ENCODE measurements at places on chromosomes 5 and 9.

- DNase-seq = no peak
These were observed 24.4 kb upstream of the ZNF366 start for GRCh38 chr5:72531496-72532190.

GRCh38 chr5:143534761-143535154 is 131.3 kb upstream of the NR3C1 start:
- no peak for DNase-seq

- DNase-seq = no peak
These were observed 617.1 kb upstream of the ADAMTS16 start for GRCh38 chr5:4523038-4523437.

DNA sequence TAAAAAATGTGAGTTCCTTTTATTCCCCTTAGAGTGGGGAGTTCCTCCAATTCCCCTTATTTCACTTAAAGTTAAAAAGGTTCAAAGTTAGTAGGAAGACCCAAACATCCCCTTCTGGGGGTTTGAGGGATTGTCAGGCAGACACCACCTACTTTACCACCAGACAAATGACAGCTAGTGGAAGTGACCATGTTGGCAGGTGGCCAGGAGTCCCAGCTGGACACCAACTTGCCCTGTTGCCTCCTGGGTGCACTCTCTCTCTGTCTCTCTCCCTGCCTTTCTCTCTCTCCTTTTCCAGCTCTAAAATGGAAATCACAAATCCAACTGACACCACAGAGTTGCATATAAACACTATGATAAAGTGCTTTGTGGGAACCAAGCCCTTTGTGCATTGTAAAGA is 307.7 kb upstream of the TLE4 start:
- DNase-seq = no peak

DNA sequence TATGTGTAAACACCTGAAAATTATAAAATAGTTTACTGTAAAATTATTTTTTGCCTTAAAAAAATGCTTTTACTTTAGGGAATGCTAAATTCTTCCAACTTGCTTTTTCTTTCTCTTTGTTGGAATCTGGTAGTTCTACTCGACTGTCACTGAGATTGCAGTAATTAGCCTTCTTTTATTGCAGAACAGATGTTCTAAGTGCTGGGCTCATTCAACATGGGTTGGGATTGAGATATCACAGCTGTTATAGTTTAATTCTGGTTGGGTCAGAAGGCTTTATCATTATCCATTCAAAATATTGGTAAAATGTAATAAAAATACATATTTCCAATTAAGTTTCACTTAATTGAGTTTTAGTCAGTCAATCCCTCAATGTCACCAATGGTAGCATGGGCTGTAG is 686.7 kb downstream of the CDH18 start:
- no peak for DNase-seq

- DNase-seq = no peak
These were observed 972.8 kb downstream of the DTWD2 start for GRCh38 chr5:118015511-118015910.

- DNase-seq = no peak
These were observed 251.4 kb upstream of the IL12B start for GRCh38 chr5:159581502-159582249.

- DNase-seq = no peak
These were observed 2.3 kb downstream of the P4HA2 start for GRCh38 chr5:132225165-132226032.

DNA sequence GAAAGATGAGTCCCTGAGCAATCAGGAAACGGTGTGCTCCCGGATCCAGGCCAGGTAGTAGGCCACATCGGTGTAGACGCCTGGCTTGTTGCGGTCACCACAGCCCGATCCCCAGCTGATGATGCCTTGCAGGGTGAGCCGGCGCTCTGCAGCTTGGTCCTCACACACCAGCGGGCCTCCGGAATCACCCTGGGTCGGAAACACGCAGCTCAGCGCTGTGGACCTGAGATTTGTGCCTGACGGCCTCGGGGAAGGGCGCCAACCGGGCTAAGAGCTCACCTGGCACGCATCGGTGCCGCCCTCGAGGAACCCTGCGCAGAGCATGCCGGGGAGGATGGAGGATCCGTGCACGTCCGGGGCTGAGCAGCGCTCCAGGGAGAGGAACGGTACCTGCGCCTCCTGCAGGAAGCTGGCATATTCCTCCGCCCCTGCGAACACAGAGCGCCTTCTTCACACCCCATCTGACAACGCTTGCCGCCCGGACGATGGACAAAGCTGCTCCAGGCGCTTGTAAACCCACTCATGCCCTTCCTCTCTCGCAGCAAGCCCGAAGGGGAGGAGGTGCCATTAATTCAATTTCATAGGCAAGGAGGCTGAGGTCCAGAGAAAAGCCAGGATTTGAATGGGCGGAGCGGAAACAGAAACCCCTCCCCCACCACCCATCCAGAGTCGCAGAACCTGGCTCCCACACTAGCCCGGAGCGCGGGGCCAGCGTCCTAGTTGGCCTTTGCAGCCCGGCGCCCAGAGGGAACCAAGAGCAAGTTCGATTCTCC is 2.0 kb upstream of the PFN3 start:
- DNase-seq = peak; percentile 82

DNA sequence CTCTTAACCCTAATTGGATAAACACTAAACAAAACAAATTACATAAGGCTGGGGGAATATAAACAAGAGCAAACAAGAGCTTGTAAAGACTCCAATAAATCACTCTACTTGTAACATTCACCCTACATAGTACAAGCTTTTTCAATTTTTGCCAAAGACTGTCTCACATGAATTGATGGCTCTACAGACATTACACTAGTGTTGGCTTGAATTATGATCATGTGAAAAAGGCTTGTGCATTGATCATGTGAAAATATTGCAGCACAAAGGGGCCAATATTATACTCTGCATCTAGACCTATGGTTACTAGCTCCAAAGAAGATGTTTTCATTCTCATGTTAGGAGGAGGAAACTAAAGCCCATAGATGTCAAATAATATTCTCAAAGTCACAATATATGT is 212.6 kb downstream of the MCTP1 start:
- DNase-seq = no peak

- DNase-seq = no peak
These were observed 40.3 kb downstream of the UBTD2 start for GRCh38 chr5:172243302-172243701.

GRCh38 chr9:69248005-69248404 is 73.9 kb downstream of the TJP2 start:
- DNase-seq = no peak

DNA sequence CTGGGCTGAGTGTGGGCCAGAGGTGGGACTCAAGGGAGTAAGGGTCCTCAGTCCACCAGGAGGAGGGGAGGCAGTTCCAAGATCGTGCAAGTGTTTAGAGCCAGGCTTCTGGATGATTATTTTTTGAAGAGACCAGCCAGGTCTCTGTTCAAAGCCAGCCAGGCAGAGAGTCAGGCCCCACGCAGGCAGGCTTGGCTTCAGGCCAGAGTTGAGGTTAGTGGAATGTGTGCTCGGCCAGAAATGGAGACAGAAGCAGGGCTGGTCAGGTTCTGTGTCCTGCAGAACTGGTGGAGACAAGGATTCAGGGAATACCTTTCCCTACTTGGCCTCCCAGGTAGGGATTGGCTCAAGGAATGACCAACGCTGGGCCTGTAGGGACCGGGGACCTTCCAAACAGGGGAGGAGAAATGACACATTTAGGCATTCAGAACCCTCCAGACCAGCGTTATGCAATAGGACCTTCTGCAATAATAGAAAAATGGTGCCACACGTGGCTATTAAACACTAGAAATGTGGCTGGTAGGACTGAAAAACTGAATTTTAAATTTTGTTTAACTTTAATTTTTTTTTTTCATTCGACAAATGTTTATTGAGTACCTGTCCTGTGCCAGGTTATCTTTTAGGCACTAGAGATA is 106.2 kb downstream of the CMYA5 start:
- DNase-seq = no peak

GRCh38 chr5:65288657-65289056 is 193.1 kb downstream of the ADAMTS6 start:
- DNase-seq = no peak

GRCh38 chr5:167451076-167451475 is 840.4 kb upstream of the WWC1 start:
- DNase-seq = no peak

GRCh38 chr5:35360671-35361070 is 130.4 kb upstream of the PRLR start:
- no peak for DNase-seq

DNA sequence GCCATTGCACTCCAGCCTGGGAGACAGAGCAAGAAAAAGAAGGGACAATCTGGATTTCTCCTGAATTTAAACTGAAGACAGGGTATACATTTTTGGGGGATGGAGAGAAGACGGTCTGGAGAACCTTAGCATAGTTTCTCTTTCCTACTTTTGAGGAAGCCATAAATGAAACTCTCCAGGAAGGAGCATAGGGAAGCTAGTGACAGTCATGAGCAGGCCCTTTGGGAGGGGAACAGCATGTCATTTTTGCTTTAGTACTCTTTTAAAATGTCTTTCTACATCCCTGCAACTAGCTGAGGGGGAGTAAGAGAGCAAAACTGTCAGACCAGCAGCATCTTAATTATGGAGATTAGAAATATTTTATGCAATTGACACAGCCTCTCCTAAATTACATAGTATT is 8.2 kb upstream of the SLC44A1 start:
- DNase-seq = no peak

- no peak for DNase-seq
These were observed 561.3 kb upstream of the WWC1 start for GRCh38 chr5:167730121-167730520.

DNA sequence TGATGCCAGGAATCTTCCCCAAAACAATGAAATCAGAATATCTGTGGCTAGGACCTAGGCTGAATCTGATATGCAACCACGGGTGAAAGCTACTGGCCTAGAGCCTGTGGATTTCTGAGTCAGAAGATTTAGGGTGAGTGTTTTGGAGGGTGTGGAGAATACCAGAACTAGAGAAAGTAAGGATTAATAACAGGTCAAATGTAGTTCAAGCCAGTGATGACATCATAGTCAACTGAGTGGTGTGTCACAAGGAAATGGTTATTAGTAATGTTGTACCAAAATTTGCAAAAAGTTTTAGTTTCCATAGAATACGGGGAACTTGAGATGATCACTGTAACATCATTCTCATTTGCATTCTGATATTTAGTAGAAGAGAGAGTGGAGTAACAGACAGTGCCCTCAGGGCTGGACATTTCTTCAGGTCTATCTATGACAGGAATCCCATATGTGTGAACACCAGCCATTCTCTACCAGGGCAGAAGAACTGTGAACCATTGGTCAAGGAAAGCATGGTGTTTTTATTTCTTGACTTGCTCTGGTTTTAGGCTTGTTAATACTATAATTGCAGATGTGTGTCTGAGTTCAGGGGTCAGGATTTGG is 3.7 kb downstream of the GALNT12 start:
- no peak for DNase-seq

DNA sequence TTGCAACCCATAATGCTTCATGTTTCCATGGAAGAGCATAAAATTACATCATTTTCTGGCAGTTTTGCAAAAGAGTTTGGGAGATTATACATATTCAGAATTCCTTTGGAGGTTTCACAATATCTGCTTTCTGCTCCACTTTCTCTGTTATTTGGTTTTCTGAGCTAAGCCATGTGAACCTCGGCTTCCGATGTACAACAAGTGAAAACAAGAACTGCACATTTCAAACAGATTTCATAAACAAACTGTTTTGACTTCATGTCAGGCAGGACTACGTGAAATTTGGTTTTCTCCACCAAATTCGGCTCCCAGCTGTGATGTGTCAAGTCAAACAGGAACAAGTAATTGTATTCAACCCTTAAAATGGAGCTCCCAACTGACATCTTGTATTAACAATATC is 609.8 kb downstream of the IRX1 start:
- no peak for DNase-seq

DNA sequence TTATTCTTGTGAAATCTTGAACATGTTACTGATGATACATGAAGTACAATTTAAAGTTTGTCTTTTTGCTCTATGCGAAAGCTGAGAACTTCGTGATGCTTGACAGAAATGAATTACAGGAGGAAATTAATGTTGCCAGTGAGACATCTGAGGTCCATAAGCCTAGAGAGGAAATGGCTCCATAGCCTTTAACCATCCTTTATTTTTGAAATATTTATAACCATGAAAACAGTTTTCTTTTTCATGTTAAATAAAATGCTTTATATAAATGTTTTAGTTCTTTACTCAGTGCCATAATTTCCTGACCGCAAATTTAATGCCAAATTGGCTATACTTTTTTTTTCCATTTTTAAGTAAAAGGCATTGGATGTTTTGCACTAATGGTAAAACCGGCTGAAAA is 29.1 kb downstream of the F2RL2 start:
- no peak for DNase-seq

- DNase-seq = no peak
These were observed 9.1 kb downstream of the ENHO start for GRCh38 chr9:34513567-34514214.

DNA sequence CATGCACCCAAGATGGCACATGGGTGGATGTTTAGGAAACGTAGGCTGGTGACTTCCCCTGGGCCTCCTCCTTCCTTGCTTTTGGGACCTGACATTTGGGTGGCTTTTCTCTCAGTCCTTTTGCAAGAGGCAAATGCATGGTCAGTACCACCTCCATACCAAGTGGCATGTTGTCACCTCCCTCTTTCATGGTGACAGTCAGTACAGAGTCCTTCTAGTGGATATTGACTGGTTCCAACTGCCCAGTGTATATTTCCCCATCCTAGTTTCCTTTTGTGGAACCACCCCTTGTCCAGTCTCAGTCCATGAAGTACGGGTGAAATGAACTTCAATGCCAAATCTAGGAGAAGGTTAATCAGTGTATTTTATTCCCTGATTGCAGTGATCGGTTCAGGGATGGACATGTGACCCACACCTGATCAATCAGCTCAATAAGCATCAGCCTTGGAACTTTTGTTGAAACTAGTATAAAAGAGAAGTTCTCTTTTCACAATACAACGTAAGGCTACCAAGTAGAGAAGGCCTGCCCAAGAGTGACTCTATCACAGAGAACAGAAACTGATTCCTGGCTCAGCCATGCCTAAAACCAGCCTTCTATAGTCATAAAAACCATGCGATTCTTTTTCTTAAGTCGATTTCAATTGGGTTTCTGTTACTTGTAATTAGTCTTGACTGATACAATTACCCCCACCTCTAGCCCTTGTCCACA is 143.4 kb upstream of the KLF9 start:
- no peak for DNase-seq

DNA sequence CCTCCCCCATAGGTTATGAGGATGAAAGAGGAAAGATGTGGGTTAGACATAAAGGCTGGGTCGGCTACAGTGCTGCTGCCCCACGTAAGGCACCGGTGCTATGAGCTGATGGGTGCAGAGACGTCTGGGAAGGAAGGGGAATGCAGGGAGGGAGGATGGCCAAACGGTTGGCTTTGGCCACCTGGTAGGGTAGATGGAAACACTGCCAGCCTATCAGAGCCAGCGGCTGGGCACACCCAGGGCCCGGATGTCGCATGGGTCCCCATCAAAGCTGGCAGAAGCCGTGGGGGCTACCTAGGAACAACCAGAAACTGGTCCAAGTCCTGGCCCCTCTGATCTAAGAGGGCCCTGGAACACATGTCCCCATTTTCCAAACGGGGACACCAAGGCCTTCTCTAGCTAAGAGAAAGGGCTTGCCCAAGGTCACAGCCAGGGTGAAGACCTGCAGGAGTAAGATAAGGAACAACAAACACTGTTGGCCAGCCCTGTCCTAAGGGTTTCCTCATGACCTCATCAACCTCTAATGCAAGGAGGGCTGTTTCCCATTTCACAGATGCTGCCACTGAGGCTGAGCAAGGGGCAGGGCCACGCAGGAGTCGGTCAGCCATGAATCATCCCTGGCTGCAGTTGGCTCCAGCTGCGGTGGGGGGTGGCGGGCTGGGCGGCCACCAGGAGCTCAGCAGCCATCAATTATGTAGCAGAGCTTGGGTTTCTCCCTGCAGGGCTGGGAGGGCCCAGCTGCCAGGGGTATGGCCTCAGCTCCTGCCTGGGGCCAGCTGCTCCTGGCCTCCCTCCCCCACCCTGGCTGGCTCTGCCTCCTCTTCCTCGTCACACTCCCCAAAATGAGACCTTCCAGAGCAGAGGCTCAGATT is 4.9 kb downstream of the SH3GLB2 start:
- no peak for DNase-seq
